Hematopoietic multipotent progenitor cell treated with erythropoietin and hydrocortisone succinate and interleukin-3 and kit ligand, for 15 days (in vitro differentiated cells): ENCODE measurements at places on chromosomes 5 and 9.

DNA sequence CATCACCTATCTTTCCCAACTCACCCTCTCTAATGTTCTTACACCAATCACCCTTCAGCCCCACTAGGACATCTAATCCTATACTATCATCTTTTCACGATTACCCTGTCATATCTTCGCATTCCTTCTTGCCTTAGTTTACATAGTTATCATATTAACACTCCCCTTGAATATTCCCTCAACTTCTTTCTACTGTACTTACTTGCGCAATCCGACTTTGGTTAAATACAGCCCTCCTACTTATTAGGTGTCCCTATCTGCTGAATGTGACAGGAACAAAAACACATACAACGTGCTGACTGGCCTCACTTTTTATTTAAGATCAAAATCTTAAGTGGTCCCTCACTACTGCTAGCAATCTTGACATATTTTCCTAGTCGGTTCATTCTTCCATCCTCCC, 19.5 kb upstream of the HK3 start:
- DNase-seq, result no peak

- DNase-seq, result no peak
Measured at GRCh38 chr5:133470841-133471240, 141.5 kb downstream of the FSTL4 start.

- DNase-seq, result no peak
Measured at GRCh38 chr5:92633176-92633575, 947.8 kb downstream of the NR2F1-AS1 start.

GRCh38 chr5:168712280-168712924, 133.2 kb upstream of the PANK3 start:
- DNase-seq, result no peak

GRCh38 chr9:20135119-20135697, 346.4 kb upstream of the SLC24A2 start:
- no peak for DNase-seq

DNA sequence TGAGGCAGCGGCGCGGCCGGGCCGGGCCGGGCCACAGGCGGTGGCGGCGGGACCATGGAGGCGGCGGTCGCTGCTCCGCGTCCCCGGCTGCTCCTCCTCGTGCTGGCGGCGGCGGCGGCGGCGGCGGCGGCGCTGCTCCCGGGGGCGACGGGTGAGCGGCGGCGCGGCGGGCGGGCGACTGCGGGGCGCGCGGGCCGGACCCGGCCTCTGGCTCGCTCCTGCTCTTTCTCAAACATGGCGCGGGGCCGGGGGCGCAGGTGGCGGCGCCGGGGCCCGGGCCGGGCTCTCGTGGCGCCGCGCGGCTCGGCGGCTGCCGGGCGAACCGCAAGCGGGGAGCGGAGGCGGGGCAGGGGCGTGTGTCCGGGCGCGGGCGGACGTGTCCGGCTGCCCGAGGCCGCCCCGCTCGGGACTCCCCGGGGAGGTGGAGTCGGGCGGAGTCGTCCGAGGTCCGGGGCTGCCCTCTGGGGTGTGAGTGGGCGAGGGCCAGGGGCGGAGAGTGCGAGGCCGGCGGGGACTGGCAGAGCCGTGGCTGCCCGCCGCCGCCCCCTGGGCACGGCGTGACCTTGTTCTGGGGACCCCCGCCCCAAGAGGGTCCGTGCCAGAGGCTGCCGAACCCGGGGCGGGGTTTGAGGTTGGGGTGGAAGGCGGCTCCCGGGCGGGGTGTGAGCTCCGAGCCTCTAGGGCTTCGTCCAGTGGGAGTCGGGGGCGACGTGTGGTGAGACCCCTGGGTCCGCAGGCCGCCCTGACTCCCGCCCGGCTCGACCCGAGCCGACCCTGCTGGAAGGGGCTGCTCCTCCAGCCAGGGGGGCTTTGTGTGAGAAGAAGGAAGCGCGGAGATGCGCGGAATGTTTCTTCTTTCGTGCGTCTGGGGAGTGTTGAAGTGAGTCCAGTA, 485 bp downstream of the TGFBR1 start:
- no peak for DNase-seq

DNA sequence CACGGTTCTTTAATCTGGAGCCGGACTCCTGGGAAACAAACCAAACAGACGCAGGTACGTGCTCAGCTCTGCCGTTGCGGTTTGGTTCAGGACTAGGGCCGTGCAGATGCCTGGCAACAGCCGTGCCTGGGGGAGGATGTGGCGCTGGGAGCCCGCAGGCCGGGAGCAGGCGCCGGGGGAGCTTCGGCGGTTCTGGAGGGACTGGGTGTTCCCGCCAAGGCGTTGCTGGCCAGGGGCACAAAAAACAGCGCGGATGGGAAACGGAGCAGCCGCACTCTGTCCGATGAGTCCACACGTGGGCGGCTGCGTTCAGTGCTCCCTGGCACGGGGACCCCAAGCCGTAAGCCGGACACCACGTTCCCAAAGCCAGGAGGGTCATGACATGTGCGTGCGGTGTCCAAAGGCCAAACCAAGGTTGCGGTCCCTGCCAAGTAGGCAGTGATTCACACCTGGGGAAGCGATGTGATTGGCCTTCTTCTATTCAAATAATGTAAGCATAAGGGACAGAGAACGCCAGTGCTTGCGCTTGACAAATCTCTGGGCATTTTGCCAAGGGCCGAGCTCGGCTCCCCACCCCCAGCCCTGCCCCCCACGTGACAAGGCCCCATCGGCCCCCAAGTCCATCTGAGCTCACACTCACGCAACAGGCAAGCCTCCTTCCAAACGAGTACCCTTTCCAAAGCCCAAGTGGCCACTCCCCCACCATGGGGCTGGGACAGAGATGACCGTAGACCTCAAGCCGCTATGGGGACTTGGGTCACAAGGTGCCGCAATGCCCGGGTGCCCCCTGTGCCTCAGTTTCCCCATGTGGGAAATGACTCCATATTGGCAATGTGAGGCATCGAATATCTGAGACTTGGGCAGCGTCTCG, 49.7 kb upstream of the NKD2 start:
- DNase-seq, result no peak

- DNase-seq, result no peak
Measured at GRCh38 chr9:89654025-89654662, 49.3 kb downstream of the GADD45G start.

- no peak for DNase-seq
Measured at GRCh38 chr5:179304466-179304865, 40.8 kb downstream of the ADAMTS2 start.

GRCh38 chr5:93956006-93956405, 214.6 kb upstream of the POU5F2 start:
- DNase-seq, result no peak

DNA sequence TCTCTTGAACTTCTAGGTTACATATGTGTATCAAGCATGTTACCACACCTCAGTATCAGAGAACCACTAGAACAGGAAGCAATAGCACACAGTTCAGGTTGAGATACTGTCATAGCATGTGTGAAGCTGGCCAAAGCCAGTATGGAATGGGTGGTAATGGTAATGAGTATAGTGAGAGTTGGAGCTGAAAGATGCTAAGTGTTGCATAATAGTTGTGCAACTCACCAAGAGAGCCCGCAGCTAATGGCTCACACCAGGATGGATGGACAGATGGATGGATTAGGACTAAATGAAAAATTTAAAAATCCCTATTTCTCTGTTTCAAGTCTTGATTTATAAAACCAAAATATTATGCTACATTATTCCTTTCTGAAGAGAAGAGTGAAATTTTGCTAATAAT, 53.4 kb upstream of the KCNN2 start:
- DNase-seq, result no peak

DNA sequence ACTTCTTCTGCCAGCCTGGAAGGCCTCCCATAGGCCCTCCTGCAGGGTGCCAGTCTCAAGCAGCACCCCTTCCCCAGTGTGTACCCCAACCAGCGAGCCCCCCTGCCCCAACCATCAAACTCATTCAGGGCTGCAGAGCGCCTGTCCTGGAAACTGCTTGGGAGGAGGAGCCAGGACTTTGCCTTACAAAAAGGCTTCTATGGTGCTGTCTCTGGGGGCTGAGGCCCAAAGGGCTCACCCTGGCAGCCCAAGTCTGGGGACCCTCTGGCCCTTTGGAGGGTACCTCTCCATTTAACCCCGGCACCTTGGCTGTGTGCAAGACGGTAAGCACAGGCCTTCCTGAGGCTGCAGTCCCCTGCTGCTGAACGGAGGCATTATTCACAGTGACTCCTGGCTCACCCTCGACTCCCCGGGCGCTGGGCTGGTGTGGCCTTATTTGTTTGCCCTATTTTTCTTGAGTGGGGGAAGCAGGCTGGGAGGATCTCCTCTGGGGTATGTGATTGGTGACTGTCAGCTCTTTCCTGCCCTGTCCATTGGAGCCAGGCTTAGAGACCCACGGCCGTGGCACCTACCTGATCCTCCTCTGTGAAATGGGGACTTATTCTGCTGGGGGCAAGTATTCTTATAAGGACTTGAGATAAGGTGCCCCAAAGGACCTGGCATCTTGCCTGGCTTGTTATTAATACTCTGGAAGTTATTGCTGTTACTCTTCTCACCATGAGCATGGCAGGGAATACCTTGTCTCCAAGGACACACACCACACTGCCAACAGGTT, 5.8 kb downstream of the LMX1B start:
- DNase-seq, result no peak

- no peak for DNase-seq
Measured at GRCh38 chr5:173237875-173238220, 2.8 kb upstream of the NKX2-5 start.

DNA sequence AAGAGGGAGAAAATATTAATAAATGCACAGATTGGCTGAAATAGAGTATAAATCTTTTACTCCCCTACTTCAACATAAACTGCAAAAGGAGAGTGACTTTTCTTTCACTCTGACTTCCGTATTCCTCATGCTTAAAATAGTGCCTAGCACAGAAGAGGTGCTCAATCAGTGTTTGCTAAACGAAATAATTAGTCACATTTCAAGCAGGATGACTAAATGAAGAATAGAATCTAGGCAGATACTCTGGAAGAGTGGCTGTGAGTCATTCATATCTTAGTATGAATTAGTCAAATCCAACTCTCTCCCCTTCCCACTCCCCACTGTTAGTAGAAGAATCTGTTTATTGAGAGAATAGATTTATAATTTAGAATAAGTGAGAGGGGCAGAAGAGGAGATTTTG, 4.8 kb downstream of the CD274 start:
- DNase-seq, result no peak

DNA sequence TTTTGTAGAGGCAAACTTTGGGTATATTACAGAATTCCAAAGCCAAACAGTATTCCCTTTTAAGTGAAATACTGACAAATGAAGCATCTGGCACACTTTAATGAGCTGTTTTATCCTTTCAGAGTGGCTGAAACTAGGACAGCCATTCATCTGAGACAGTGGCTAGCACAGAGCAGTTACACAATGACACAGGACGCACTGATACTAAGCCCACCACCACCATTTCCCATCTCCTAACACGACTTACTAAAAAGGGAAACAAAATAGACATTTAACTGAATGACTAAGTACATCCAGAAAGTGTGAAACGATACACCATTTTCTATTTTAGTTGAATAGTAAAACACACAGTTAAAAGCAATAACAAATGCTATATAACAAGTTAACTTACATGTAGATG, 120.4 kb upstream of the RETREG1 start:
- no peak for DNase-seq

- no peak for DNase-seq
Measured at GRCh38 chr9:77392328-77392727, 215.0 kb downstream of the VPS13A start.

DNA sequence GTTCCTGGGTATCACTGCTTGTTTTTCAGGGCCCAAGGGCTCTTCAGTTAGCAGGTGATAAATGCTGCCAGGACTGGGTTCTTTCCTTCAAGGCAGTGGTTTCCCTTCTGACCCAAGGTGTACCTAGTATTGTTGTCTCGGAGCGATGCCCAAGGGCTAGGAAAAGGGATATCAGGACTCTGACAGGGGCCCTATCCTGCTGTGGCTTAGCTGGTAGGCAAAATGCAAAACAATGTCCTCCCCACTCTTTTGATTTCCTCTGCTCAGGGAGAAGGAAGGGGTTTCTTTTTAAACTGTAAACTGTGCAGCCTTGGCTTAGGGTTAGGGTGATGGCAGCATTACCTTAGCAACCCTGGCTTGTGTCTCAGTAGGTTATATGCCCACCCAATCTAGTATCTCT, 508.8 kb upstream of the CTNND2 start:
- DNase-seq, result no peak

- DNase-seq, result no peak
Measured at GRCh38 chr5:175826980-175827379, 44.4 kb upstream of the CPLX2 start.

GRCh38 chr5:2818936-2819335, 67.5 kb upstream of the IRX2 start:
- DNase-seq, result no peak
